ENCODE measurements at places on chromosomes 13 and 19.
A peak's percentile ranks its signal among the peaks of the same experiment; 100 is the strongest.

- DNase-seq: no peak
Measured at GRCh38 chr19:42594617-42595489, at the start of gene CEACAM8. Gene CEACAM8, minus strand, starts transcription at chr19:42594924. Its CDS starts 96 bp downstream, at chr19:42594828.

DNA sequence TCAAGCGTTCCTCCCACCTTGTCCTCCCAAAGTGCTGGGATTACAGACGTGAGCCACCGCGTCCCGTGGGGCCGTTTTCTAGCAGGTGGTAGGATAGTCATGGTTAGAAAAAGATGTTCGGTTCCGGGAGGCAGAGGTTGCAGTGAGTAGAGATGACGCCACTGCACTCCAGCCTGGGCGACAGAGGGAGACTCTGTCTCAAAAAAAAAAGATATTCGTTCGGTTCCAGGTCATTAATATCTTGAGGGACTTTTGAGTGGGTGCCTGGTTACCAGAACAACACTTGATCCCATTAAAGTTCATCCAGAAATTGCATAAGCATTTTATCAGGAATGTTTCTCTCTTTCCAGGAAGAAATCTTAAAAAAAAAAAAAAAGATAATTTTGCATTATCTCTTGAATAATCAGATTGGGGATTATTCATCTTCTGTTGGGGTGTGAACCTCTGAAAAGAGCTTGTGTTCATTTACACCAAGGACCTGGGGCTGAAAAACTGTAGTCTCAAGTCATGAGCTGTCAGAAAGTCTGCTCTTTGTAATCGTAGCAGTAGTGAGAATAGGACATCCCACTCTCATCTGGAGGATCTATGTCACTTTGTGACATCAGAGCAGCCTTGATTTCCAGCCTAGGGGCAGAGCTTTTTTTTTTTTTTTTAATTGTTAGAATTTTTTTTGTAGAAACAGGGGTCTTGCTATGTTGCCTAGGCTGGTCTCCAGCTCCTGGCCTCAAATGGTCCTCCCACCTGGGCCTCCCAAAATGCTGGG, 1.0 kb upstream of the ETHE1 start:
- DNase-seq: peak; percentile 29

GRCh38 chr13:64546371-64546770, 2683.8 kb downstream of the PCDH9 start:
- no peak for DNase-seq

DNA sequence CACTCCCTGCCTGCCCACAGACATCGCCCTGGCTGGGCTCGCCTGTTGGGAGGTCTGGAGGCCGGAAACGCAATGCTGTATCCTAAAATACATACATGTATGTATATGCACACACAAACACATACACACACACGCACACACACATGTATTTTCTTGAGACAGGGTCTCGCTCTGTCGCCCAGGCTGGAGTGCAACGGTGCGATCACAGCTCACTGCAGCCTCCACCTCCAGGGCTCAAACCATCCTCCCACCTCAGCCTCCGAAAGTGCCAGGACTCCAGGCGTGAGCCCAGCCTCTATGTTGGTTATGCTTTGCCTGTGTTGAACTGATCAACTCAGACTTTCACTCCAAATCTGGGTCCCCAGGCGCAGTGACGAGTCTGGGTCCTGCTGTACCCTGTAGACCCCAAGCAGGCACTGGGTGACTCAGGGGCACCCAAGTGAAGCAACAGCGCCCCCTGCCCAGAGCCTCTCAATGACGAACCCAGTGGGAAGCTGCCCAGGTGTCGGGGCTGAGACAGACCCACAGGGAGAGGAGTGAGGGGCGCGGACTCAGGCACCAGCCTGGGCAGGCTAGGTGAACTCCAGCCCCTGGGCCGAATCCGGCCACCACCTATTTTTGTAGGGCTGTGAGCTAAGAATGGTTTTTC, 27.4 kb upstream of the CACTIN start:
- DNase-seq: peak; percentile 55

- DNase-seq: no peak
Measured at GRCh38 chr13:51681037-51681678, 96.9 kb downstream of the WDFY2 start.

GRCh38 chr13:100045355-100045754, 43.5 kb upstream of the PCCA start:
- DNase-seq: no peak

GRCh38 chr19:1364070-1364704, 19.5 kb upstream of the NDUFS7 start:
- peak; percentile 46 for DNase-seq

- no peak for DNase-seq
Measured at GRCh38 chr13:109146912-109147647, 517.7 kb downstream of the MYO16 start.
